NCI-H69 (cell line): ENCODE measurements at places on chromosomes 7 and 10.

GRCh38 chr10:124465003-124465776 is 3.6 kb downstream of the LHPP start:
- peak; percentile 5 for DNase-seq

DNA sequence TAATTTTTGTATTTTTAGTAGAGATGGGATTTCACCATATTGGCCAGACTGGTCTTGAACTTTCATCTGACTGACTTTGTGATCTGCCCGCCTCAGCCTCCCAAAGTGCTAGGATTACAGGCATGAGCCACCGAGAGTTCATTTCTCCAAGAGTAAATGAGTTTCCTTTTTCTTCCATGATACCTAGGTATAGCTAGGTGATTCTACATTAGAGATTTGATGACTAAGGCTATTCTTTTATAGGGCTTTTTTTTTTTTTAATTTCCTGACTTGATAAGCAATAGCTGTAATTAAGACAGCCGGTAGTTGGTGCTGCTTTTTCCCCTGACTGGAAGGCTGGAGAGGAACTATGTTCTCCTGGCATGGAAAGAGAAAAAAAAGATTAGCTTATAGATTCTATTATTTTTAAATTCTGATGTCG is 3.3 kb downstream of the PTPN12 start:
- DNase-seq = no peak

GRCh38 chr10:3194871-3195270 is 22.3 kb upstream of the PITRM1 start:
- DNase-seq = no peak

DNA sequence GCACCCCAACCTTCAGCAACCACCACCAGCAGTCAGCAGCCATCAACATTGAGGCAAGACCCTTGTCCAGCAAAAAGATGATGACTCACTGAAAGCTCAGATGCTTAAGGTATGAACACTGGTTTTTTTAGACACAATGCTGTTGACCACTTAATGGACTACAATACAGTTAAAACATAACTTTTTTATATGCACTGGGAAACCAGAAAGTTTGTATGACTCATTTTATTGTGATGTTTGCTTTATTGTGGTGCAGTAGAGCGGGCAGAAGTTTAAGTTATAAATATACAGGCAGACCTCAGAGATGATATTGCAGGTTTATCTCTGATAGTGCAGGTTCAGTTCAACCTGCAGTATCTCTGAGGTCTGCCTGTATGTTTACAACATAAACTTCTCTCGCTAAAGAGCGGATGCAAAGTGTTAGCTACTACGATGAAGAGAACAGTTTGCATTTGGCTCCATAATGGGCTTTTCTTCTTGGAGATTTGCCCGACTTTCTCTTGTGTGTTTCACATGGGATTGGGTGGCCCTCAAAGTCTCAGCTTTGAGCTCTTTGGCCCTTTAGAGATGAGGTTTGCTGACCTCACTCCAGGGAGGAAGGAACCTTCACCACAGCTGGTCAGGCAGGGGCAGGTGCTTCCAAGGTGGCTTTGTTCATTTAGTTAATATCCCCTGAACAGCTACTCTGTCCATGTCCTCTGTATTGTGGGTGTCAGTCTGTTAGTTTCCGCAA is 84.4 kb upstream of the SHH start:
- no peak for DNase-seq

DNA sequence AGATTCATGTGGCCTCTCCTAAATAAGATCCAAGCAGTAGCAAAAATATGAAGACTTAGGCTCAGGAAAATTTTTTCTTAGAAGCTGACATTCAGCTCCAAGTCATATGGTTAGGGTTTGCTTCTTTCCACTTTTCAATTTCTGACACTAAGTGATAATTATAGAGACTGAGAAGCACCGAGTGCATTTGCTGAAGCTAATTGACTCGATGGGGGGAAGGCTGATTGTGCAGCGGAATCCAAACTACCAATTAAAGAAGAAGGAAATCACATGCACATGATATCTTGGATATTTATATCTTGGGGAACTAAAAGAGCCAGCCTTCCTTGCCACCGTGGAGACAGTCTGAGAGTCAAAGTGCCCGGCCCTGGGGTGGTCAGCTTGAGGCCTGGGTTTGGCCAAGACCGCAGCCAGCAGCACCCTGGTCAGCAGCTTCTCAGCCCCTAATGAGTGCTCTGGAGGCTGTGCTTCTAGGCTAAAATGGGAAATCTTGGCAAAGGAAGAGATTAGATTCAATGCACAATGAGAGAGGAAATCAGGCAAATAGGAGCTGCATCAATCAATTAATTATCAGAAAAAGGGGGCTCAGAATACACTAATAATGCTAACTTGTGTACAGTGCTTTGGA is 589.3 kb downstream of the NRG3 start:
- peak; percentile 77 for DNase-seq

GRCh38 chr7:25675789-25676474 is 447.6 kb upstream of the NPVF start:
- peak; percentile 65 for DNase-seq

DNA sequence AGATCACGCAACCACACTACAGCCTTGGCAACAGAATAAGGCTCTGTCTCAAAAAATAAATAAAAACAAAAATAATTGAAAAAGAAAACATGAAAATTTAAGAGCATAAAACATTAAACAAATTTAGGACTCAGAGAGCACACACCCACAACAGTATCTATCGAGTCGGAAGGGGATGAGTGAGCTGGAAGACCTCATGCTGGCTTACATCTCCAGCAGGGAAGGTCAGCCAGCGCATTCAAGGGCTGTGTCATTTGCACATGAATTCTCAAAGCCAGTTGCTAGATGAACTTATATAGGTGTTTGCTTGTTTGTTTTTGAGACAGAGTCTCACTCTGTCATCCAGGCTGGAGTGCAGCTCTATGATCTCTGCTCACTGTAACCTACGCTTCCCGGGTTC is 50.3 kb downstream of the SRRM3 start:
- DNase-seq = no peak

DNA sequence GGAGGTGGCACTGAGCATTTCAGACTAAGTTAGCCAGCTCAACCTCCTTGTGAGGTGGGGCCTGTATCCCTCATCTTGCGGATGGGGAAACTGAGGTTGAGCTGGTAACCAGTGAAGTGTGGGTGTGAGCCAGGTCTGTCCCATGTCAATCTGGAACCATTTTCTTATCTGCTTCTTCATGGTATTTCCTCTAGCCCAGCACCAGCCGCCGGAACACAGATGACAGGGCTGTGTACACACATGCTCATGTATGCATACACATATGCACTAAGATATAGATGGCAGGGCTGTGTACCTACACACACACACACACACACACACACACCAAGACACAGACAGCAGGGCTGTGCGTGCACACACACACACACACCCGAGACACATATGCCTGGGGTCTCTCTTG is 18.5 kb downstream of the RAMP3 start:
- no peak for DNase-seq

DNA sequence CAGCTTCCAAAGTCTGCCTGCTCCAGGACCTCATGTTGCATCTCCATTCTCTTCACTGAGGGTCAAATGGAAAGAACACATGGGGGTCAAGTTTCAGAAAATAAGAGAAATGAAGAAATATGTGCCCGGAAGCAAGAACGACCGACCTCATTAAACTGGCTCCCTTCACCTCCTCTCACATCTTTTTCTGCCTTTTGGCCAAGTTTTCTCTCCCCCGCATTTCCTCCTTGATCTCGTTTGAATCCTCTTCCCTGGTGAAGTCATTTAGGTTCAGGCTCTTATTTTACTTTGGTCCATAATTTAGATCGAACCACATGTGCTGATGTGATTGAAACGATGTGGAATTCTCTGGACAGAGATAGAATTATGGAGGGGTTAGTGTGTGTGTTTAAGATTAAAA is 44.2 kb downstream of the EGFR start:
- DNase-seq = no peak

GRCh38 chr7:130990178-130990832 is 256.3 kb upstream of the KLF14 start:
- DNase-seq = no peak

DNA sequence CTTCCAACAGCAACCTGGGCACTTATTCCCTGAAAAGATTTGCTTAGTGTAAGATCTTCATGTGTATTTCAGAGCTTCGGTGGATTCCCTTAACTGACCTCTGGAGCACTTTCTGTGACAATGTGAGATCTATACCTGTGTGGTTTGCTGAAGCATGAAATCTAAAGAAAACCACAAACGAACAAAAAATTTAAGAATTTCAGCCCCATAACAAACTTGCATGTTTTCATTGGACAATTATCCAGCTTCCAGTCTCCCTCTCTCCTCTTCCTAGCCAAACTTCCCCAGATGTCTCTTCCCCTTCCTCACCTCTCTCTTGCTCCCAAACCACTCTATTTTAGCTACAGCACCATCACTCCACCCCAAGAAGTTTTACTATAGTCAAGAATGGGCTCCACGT is 279.9 kb upstream of the SORCS1 start:
- DNase-seq = no peak

DNA sequence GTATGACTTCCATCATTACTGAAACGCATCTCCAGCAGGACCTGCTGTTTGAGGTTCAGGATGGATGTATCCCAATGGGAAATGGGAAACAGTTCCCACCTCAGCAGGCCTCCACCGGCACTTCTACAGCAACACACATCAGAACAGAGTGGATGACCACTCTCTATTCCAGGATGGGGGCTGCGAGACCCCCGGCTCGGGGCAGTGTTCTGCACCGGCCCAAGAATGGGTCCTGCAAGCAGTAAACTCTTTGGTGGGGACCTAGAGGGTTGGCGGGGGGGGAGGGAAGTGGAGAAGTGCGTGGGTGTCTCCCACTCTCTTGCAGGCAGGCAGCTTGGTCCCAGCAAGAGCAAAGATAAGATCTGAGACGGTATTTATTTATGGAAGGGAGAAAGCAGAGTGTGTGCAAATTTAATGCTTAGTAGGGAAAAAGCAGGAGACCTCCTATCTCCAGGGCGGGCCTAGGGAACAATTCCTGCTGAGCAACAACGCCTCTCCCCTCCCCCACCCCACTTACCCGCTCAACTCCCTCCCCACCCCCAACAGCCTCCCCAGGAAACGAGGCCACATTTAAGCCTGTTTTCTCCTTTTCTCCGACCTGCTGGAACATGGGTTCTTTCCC is 4.0 kb downstream of the SFMBT2 start:
- no peak for DNase-seq

DNA sequence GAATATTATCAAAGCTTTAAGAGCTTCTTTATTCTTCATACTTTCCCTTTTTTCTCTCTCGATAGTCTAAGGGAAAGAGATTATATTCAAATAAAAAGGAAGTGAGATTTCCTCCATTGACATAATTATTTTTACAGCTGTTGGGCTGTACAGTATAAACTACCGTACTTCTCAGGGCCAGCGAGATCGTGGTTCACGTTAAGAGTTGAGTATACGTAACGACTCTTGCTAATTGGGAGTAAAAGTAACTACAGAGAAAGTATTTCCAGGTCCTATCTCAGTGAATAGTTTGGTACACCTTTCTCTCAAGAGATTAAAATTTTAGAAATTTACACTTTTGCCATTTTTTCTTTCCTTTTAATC is 57.8 kb downstream of the INPP5F start:
- no peak for DNase-seq

DNA sequence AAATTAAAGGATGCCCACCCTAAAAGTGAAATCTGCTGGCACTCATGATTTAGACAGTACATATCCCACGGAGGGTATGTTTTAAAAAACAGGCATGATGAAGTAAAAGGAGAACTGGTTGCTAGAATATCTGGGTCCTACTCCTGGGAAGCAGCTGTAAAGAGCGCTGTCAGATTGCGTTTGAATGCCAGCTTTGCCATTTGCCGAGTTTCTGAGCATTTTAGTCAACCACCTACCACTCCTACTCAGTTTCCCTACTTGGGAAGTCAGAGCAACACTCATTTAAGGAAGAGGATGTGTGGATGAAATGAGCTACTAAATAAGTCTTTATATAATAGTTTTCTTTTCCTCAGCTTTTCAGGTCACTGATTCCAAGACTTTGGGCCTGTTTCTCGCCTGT is 1.1 kb upstream of the UMAD1 start:
- peak; percentile 51 for DNase-seq

- no peak for DNase-seq
These were observed 71.5 kb upstream of the FAM133B start for GRCh38 chr7:92661651-92662050.

- DNase-seq = no peak
These were observed 80.4 kb downstream of the ZNF248 start for GRCh38 chr10:37777056-37777455.

- DNase-seq = peak; percentile 57
These were observed 9.2 kb upstream of the GSAP start for GRCh38 chr7:77425101-77426051.

DNA sequence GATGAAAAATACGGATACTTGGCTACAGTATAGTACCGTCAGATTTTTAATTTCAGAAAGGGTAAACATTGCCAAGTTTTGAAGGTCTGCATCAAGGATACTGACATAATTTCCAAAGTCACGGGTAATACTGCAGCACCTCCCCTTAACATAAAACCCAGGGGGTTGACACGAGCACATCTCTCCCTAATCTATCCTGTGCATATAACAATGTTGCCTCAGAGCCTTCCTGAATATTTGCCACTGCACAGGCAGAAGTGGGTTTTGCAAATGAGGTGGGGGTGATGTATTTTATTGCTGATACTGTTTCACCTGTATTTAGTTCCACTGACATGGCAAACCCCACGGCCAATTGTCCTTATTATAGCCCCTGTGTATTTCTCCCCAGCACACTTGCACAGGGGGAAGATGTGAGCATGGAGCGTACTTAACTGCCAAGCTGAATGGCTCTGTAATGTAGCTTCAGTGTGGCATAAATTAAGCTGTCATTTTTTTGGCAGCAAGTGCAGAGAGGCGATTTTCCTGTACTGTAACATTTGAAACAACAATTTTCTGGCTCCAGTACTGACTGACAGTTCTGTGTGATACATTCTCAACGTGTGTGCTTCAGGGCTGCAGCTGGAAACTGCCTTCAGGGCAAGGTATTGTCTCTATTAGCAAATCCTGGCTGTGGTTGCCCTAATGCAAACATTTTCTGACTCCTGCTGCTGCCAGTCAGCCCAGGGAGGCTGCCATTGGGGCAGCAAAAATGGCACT is 299.6 kb upstream of the SP4 start:
- DNase-seq = peak; percentile 99

- DNase-seq = no peak
These were observed 7.4 kb downstream of the GJD4 start for GRCh38 chr10:35612385-35613106.

DNA sequence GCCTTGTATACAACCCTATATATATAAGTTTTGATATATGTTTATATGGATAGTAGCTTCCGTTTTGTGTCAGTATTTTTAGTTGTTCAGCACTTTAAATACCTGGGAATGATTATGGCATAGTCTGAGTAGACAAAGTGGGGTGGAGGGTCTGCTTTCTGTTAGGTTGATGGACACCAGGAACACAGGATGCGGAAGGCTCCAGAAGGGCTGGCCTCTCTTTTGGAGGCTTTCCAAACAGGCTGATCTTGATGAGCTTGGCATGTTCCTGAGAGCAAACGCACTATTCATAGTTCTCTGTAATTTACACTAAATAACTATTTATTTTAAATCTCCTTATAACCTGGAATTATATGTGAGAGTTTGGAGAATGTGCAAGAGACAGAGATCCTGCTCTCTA is 12.7 kb downstream of the AKR1E2 start:
- no peak for DNase-seq

DNA sequence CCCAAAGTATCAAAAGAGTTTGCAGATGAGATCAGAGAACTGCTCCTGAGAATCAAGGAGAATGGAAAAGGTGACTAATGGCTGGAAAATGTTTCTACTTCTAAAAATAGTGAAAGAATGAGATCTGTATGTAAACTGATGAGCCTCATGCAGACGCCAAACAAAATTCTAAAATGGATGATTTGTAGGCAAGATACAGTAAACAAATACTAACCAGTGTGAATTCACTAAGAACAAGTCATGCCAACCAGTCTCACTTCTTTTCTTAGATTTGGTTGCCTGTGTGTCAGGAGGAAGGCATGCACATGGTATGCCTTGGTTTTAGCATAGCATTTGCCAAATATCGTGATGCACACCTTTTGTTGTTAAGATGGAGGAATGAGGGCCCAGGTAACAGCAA is 94.9 kb upstream of the PIK3CG start:
- no peak for DNase-seq
